ENCODE measurements at places on chromosomes 4 and X.

GRCh38 chr4:105496899-105497298 is 23.0 kb upstream of the PPA2 start:
- DNase-seq, result no peak

GRCh38 chrX:106726485-106727437 is at the start of gene RNF128:
Gene RNF128, plus strand, starts transcription at chrX:106726701. Its CDS starts 213 bp downstream, at chrX:106726914.
- DNase-seq, result peak; percentile 10

- no peak for DNase-seq
Measured at GRCh38 chrX:77003530-77003929, 443.7 kb upstream of the FGF16 start.

GRCh38 chrX:37802028-37802427 is 22.2 kb downstream of the CYBB start:
- DNase-seq, result no peak

- no peak for DNase-seq
Measured at GRCh38 chrX:39251995-39252394, 450.7 kb downstream of the MID1IP1 start.

DNA sequence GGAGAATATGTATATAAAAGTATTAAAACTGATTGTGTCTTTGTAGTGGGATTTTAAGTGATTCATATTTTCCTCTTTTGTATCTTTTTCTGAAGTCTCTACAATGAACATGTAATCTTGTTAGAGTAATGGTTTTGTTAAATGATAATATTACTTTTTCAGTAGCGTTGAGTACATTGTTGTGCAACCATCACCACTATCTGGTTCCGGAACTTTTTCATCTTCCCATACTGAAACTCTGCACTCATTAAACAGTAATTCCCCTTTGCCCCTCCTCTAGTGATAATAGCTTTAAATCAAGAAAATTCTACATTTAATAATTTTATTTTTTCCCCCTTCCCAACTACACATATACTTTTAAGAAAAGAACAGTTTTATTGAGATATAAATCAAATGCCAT is 23.3 kb downstream of the SHROOM3 start:
- no peak for DNase-seq

GRCh38 chrX:136823175-136823574 is 42.4 kb upstream of the ARHGEF6 start:
- no peak for DNase-seq

- no peak for DNase-seq
Measured at GRCh38 chrX:19361701-19362100, 18.0 kb downstream of the PDHA1 start.

- no peak for DNase-seq
Measured at GRCh38 chr4:124334119-124334518, 378.4 kb downstream of the ANKRD50 start.

GRCh38 chr4:48300004-48300403 is 30.4 kb upstream of the TEC start:
- no peak for DNase-seq

DNA sequence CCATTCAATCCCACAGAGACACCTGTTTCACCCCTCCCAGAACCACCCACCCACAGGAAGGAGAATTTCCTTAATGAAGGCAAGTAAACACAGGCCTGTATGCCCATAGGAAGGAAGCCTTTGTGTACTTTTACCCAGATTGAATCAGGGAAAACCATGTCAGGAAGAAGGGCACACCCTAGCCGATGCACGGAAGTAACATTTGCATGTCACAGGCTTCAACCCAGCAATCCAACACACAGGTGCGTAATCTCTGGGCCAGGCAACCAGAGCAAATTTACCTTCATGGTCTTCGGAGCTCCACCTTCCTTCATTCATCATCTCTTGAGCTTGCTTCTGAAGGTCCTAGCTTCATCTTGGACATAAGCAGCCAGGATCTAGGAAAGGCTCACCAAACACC is 206.3 kb downstream of the SHROOM3 start:
- no peak for DNase-seq

DNA sequence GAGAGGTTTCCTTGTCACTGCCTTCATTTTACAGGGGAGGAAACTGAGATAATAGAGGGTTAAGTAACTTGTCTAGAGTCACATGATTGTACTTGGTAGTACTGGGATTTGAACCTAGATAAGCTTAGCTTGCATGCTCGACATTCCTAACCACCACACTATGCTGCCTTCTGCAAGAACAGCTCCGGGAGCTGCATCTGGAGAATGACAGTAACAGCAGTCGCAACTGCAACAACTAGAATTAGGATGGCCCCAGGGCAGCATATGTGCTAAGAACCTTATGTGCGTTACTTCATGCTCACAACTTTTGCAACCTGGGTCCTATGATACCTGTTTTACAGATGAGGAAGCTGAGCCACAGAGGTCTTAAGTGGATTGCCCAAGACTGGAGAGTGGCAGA is 89.5 kb upstream of the LCORL start:
- DNase-seq, result no peak

DNA sequence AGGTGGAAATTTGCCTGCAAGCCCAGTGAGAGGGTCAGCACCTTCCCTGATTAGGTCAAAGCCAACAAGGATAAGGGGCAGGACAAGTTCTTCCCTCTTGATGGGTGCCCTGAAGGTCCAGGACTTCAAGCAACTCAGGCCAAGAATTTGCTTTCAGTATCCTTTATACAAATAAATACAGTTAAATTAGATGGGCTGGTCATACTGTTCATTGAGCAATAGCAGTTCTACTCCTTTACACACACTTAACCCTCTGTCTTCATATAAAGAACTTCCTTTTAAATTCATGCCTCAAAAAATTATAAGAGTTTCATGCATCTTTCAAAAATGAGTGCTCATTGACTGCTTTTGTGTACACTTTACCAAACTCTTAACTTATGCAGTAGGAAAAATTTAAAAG is 392.0 kb downstream of the SPRY1 start:
- DNase-seq, result no peak

DNA sequence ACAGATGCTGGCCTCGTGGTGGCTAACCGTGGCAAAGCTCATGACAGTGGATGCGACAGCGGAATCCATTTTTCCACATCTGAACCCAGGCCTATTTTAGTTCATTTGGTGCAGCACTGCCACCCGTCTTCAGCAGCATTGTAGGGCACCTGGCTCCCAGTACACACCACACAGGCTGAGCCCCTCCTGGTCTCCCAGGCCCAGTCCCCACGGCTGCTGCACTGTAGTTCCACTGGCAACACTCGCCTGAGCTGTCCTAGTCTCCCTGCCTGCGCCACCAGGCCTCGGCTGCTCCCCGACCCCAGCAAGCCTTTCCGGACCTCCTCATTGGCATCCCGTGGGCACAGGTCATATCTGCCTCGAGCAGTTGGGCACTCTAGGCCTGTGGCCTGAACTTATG is 76.2 kb downstream of the MTMR1 start:
- DNase-seq, result no peak

DNA sequence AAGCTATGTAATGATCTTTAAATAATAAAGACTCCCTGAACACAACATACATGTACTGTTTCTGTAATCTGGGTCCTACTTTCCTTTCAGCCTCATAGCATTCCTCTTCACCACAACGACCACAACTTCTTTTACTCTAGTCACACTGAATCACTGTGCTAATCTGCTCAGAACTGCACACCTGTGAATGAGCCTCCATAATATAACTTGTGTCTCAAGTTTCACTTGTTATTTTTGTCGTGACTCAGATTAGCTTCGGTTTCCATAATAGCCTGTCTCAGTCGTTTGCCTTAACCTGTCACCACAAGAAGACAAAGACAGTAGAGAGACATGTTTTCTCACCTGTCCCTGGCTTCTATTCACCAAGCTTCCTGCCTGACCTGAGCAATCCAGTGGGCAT is 61.8 kb downstream of the MAGED1 start:
- no peak for DNase-seq

GRCh38 chr4:137693641-137694040 is 161.3 kb upstream of the PCDH18 start:
- DNase-seq, result no peak

- no peak for DNase-seq
Measured at GRCh38 chr4:161097821-161098220, 1066.0 kb downstream of the FSTL5 start.

GRCh38 chrX:66009231-66009845 is 30.5 kb downstream of the VSIG4 start:
- DNase-seq, result no peak

DNA sequence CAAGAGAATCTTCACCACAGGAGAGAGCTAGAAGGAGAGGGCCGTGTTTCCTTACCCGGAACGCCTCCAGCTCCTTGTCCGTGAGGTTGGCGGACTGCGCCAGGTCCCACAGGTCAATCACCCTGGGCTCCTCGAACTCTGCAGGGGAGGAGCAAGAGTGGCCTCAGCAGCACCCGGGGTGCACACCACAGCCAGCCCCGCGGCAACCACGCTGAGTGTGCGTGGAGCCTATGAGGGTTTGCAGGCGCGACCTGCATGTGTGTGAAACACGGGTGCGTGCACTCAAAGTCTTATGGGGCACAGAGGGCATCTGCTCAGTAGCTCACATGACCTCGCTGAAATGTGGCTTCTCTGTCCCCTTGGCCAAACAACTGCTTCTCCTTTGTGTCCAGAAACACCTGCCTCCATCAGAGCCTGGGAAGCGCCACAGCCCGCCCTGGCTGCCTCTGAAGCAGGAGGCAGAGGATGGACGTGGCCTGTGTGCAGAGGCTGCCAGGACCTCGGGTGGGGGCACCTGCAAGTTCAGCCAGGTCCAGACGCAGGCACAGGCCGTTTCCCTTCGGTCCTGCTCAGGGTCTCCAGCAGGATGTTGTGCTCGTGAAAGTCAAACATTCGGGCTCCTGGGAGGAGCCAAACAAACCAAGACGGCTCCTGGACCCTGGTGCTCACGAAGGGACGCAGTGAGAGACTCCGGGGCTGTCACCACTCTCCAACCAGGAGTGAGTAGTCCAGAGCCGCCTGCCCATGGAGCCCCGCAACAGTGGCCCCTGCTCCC is 16.0 kb downstream of the LRPAP1 start:
- DNase-seq, result no peak

GRCh38 chr4:39714166-39714565 is 16.2 kb downstream of the UBE2K start:
- DNase-seq, result no peak

GRCh38 chr4:56799161-56799759 is 22.2 kb downstream of the SPINK2 start:
- DNase-seq, result no peak

- no peak for DNase-seq
Measured at GRCh38 chrX:133523081-133523487, 107.8 kb upstream of the GPC4 start.

DNA sequence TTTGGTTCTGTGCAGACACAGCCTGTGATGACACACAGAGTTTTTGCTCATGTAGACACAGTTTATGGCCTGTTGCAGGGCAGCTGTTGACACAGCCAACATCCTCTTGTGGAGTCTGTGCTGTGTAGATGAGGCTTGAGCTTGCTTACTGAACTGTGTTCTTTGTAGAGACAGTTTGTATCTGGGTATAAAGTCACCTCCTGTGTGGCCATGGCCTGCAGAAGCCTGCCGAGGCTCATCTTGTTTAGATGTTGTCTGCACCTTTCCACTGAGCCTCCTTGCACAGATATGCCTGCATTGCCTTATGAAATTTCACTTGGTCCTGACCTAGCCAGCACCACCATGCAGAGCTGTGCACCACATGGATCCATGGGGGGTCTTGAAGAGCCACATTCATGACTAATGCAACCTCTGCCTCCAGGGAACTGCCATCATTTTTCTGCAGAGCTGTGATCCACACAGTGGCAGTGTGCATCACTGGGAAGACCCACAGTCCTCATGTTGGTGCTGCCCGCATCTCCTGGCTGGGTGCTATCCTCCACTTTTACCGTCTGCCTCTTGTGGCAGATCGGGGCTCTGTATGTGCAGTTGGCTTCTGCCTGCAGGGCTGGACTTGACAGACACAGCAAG is 198.0 kb upstream of the MAMLD1 start:
- DNase-seq, result no peak

- no peak for DNase-seq
Measured at GRCh38 chr4:10732235-10732913, 47.8 kb upstream of the CLNK start.

DNA sequence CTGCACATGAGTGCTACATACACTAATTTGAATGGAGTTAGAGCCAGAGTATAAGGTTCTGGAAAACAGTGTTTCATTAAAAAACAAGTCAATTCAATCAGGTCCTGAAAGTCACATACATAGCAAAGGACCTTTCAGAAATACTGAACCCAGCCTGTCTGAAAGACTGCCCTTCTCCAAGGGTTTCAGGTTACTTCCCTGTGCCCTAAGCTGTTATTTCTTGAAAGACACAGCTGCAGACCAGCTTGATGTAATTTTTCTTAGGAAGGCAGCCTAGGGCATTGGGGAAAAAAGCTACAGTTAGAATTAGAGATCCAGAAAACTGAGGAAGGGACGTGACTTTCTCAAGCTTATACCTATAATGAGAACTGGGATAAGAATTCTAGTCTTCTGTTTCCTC is 155.9 kb upstream of the MAOA start:
- DNase-seq, result no peak

DNA sequence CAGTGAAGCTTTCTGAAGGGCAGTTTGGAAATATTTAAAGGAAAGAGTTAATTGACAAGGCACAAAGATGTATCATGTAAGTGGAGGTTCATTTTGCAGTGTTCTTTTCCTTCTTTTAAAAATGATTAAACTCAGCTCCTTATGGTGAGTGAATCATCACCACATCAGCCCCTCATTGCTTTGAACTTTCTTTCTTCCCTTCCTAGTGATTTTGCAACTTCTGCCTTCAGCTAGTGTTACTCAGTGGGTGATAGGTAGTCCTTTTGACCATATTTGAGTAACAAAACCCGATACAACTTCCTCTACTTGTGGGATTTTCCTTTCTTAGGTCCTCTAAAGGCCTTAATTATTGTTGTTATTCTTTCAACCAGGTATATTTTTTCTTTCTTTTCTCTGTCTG is 8.2 kb downstream of the ZCCHC4 start:
- DNase-seq, result no peak

GRCh38 chrX:72247206-72247942 is 8.5 kb upstream of the ERCC6L start:
- DNase-seq, result no peak

- no peak for DNase-seq
Measured at GRCh38 chr4:127103681-127104115, 529.1 kb upstream of the INTU start.

DNA sequence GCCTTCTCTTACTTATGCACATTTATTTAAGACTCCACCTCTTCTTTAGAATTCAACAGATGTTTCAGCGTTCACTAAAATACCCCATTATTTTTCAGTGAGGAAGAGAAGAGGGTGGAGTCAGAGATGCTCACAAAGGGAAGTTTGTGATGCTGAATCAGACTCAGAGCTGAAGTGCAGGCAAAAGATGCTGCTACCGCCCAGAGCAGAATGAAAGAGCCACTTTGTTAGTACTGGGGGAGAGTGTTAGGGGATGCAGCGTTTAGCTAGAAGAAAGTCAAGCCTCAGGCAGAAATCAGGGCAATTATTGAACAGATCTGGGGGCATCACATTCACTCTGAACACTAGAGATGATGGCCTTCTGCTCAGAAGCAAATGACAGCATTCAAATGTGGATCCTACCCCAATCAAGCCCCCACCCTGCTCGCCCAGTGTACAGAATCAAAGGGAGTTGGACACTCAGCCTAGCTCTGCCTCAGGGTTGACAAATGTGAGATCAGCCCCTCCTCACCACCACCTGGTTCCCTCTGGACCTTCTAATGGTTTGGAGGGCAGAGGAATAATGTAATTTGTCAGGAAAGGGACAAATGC is 138.3 kb downstream of the UNC5C start:
- DNase-seq, result no peak
